Activated naive CD4-positive, alpha-beta T cell treated with anti-CD3 and anti-CD28 coated beads, Interleukin-2, amount 50 U/mL, for 72 hours (primary cell): ENCODE measurements at places on chromosomes 2 and 18. TPM values are rescaled to one million over a fixed set of nuclear protein-coding genes. Genes with fewer than 3 reads are reported as not detected.
A peak's percentile ranks its signal among the peaks of the same experiment; 100 is the strongest.

GRCh38 chr2:96839293-96839874, 4.4 kb downstream of the ANKRD23 start:
- DNase-seq, result peak; percentile 83

- DNase-seq, result no peak
These were observed 15.6 kb upstream of the ASAP2 start for GRCh38 chr2:9191041-9191481.

DNA sequence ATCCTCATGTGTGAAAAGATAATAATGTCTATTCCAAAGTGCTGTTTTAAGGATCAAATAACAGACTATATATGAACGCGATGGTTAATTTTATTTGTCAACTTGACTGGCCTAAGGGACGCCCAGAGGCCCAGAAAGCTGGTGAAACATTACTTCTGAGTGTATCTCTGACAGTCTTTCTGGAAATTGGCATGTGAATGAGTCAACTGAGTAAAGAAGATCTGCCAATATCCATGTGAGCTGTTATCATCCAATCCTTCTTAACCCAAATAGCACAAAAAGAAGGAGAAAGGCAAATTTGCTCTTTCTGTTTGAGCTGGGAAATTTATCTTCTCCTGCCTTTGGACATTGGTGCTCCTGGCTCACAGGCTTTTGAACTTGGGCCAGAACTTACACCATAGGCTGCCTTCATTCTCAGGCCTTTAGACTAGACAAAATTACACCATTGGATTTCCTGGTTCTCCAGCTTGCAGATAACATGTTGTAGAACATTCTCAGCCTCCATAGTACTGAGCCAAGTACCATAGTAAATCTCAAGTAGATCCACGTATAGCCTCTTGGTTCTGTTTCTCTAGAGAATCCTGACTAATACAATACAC, 114.7 kb upstream of the DOCK10 start:
- DNase-seq, result no peak

GRCh38 chr2:32007121-32007391, 3.8 kb downstream of the MEMO1 start:
- no peak for DNase-seq

DNA sequence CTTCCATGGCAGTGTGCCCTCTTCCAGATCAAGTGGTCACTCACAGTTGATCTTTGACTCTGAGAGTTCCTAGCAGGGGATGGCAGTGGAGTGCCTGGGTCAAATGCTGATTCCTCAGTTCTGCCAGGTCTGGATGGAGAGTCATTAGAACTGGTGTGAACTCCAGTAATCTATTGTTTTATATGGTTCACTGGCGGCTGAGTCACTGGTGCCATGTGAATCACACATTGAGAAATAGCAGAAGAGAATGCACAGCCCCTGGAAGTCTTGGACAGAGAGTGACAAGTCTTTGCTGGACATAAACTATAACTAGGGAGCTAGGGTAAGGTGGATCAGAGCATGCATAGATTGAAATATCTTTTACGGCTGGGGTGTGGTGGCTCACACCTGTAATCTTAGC, 86.9 kb downstream of the EIF2AK3 start:
- DNase-seq, result no peak

DNA sequence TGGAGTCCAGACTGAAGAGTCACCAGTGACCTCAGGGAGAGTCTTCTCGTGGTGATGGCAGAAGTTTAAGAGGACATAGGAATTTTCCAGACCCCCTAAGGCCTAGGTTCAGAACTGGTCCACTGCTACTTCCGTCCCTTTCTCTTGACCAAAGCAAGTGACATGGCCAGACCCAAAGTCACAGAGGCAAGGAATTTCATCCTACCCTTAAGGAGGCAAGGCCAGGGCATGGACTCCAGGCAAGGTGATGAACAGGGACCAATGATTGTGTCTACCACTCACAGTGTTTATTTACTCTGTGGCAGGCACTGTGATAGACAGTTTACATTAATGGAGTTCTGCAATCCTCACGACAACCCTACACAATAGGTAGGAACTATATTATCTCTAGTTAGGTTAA, 265.1 kb downstream of the GLI2 start:
- DNase-seq, result no peak

GRCh38 chr18:49933530-49934128, 120.3 kb upstream of the ACAA2 start:
- no peak for DNase-seq

- no peak for DNase-seq
These were observed 42.2 kb downstream of the KLHL14 start for GRCh38 chr18:32730620-32731091.

- DNase-seq, result no peak
These were observed 286.8 kb upstream of the PXDN start for GRCh38 chr2:2031101-2031500.

DNA sequence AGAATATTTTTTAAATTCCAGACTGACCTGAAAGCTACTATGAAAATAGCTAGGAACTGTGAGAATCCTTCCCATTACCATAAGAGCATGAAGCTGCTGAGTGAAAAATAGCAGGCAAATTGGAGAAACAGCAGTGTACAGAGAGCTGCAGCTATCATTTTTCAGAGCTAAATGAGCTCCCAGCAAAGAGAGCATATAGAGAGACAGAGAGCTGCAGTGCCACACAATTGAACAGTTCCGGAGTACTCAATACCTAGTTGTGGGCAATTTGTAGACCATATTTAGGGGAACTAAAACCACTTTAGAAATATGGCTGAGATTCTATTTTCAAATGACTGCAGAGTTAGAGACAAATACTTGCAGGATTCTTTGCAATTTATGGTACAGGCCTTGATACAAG, 645.3 kb downstream of the STK39 start:
- no peak for DNase-seq

DNA sequence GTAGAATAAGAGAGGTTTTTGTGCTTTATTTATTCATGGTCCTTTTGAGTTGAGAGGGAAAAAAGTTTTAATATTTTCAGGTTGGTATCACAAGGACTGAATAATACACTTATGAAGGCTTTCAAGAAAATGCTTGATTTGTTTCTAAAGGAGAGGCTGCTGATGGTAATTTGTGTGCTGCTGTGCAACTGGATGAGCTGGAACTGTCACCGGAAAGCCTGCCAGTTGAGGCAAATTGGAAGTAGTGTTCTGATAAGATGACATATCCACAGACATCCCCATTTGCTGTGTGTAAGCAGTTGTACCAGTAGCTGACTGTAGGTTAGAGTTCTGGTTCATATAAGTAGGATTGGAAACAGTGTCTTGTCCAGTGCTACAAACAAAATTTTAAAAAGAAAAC, 21.6 kb upstream of the CACNB4 start:
- DNase-seq, result no peak

DNA sequence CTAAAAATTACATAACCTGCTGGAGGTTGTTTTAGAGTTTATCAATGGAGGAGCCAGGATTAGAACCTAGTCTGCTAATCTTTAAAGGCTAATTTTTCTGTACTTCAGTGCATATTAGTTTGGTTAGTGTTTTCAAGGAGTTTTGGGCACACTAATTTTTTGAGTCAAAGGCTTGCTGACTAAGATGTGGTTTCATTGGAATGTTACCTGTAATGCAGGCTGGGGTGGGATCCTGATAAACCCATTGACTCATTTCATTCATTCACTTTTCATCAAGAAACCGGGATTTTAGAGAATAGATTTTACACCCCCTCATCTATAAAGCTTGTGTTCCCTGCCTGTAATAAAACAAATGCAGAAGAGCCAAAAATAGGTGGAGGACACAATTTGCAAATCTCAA, 91.9 kb upstream of the IL1R2 start:
- no peak for DNase-seq

GRCh38 chr2:233966388-233966787, 49.2 kb downstream of the TRPM8 start:
- DNase-seq, result no peak

DNA sequence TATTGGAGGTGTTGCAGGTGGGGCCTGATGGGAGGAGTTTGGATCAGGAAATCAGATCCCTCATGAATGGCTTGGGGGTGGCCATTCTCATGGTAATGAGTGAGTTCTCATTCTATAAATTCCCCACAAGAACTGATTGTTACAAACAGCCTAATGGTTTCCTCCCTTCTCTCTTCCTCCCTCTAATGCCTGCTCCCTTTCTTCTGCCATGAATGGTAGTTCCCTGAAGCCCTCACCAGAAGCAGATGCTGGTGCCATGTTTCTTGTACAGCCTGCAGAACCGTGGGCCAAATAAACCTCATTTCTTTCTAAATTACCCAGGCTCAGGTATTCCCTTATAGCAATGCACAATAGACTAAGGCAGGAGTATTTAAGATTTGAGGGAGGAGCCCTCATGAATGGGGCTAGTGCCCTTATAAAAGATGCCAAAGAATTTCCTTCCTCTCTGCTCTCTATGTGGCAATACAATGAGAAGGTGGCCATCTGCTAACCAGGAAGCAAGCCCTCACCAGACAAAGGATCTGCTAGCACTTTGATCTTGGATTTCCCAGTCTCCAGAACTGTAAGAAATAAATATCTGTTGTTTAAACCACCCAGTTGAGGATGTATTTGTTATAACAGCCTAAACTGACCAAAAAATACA, 251.8 kb downstream of the ZEB2 start:
- DNase-seq, result no peak

DNA sequence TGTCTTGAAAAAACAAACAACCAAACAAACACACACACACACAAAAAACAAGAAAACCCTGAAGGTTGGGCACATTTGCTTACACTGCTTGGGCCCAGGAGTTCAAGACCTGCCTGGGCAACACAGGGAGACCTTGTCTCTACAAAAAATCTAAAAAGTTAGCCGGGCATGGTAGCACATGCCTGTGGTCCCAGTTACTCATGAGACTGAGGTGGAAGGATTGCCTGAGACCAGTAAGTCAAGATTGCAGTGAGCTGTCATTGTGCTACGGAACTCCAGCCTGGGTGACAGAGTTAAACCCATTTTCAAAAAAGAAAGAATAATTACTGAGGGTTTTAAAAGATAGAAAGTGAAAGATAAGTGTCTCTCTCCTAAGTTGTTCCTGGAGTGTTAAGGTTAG, 103.4 kb downstream of the MBD5 start:
- DNase-seq, result no peak

- DNase-seq, result no peak
These were observed 226.6 kb downstream of the ANKRD30B start for GRCh38 chr18:14974576-14974975.

- peak; percentile 41 for DNase-seq
These were observed 81.1 kb downstream of the RAPH1 start for GRCh38 chr2:203453858-203454451.

- DNase-seq, result no peak
These were observed 285.8 kb upstream of the REV1 start for GRCh38 chr2:99775585-99775984.

DNA sequence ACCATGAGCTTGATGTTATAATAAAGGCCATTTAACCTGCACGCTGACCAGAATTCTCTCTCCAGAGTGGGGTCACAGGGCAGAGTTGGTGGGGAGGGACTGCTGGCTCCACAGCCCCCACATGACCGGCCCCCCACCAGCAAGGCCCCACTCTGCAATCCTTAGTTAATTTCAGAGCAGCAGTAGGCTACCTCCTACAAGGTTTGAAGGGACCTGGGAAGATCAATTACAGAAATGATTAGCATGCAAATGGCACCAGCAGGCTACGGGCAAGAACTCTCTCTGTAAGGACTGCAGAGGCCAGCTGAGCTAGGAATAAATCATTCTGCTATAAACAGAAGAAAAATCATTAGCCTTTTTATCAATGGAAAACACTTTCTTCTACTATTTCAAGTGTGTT, 135.3 kb downstream of the C1D start:
- no peak for DNase-seq

GRCh38 chr2:40433736-40434135, 18.2 kb downstream of the SLC8A1 start:
- no peak for DNase-seq

DNA sequence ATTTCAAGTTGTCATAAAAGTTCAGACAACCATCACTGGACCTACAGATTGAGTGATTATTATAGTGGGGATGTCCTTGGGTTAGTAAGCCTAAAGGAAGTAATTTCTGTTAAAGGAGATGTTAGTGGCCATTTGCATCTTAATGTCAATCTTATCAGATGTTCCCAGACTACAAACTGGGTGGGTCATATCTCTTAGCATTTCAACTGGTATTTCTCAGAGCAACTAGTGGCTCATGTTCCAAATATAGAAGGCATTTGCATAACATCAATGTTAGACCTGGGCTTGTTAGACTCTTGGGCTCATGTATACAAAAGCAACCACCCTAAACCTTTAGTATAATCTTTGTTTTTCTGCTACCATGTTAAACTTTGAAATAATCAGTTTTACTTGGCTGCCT, 17.9 kb downstream of the PLEKHA3 start:
- DNase-seq, result no peak

Gene DHRS9
- 11.5 TPM for total RNA-seq

Gene SH2D6
- 0.55 TPM for total RNA-seq

Gene HJURP
- total RNA-seq, result 77.3 TPM

Gene OTOF
- 2.7 TPM for total RNA-seq

Gene RTTN
- total RNA-seq, result 35.2 TPM

Gene ALMS1
- 21.5 TPM for total RNA-seq

Gene CHRND
- not detected for total RNA-seq

Gene MSH6
- 126 TPM for total RNA-seq

Gene SNRNP27
- 61.4 TPM for total RNA-seq

Gene CD302
- 0.19 TPM for total RNA-seq
